Cardiac septum (tissue), 1 donor: ENCODE measurements at places on chromosomes 12 and 14. TPM values are rescaled to one million over a fixed set of nuclear protein-coding genes. Genes with fewer than 3 reads are reported as not detected.

PTGER2 gene
- total RNA-seq = 0.75 TPM

CEBPE gene
- total RNA-seq = not detected

CCDC175 gene
- total RNA-seq = not detected

GPX2 gene
- not detected for total RNA-seq

C1S gene
- 69.0 TPM for total RNA-seq

EID3 gene
- total RNA-seq = 2.1 TPM

KRAS gene
- total RNA-seq = 11.2 TPM

RNASE7 gene
- total RNA-seq = not detected

DNA sequence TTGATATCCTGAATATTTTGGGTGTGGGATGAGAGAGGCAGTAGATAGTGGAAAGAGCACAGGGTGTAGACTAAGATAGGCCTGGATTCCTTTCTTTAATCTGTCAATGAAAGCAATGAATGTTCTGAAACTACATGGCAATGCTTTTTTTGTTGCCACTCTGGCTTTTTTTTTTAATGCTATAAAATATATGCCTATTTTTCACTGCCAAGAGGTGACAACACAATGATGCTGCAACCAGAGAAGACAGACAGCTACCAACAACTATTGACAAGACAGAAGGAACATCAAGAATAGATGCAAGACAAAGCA lies 9.4 kb downstream of the ANG start:
- DNase-seq = no peak

DNA sequence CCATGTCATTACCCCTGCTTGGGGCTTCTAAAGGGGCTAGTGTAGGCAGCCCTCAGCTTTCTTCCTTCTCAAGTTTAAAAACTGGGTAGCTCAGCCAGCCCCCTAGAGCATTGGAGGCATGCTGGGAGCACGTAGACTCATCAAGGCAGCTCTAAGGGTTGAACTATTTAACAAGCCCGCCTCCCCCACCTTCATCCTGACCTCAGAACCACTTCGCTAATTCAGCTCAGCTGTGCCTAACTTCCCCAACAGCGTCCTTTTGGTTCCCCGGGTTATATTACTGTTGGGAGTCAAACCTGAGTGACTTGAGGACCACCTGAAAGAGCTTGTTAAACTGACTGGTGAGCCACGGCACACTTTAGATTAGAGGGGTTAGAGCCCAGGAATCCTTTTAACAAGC lies 30.1 kb downstream of the MAX start:
- DNase-seq = no peak

DNA sequence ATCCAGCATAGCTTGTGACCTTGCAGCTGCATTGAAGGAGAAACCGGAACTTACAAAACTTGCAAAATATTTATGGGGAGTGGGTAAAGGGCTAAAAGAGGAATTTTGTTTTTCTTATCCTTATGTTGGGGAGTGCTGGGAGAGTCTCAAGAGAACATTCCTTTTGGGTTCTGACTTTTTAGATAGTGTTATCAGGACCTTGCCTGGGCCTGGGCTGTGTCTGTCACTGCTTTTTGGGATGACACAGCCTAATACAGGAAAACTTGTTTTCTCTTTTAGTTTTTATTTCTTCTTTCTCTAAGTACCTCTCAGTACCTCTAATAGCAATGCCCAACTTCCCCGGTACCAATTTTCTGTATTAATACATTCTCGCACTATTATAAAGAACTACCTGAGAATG lies 850.6 kb downstream of the RPS29 start:
- no peak for DNase-seq

GRCh38 chr14:93536945-93537344 lies 106.2 kb downstream of the UNC79 start:
- no peak for DNase-seq

GRCh38 chr12:101925361-101925760 lies 48.0 kb downstream of the DRAM1 start:
- DNase-seq = no peak

DNA sequence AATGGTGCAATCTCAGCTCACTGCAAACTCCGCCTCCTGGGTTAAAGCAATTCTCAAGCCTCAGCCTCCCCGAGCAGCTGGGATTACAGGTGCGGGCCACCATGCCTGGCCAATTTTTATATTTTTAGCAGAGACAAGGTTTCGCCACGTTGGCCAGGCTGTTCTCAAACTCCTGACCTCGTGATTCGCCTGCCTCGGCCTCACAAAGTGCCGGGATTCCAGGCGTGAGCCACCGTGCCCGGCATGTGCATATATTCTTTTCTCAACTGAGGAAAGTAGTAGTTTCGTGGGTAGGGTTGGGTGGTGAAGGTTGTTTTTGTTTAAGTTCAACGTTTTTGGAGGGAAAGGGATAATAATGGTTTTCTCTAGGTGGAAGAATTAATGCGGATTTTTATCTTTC lies 94.2 kb upstream of the CEP83 start:
- no peak for DNase-seq

- no peak for DNase-seq
Observed at GRCh38 chr14:92473261-92473968, 40.2 kb upstream of the RIN3 start.

GRCh38 chr12:122368361-122369073 lies 54.0 kb downstream of the CLIP1 start:
- no peak for DNase-seq

- DNase-seq = no peak
Observed at GRCh38 chr14:58107947-58108552, 44.0 kb downstream of the ARMH4 start.

DNA sequence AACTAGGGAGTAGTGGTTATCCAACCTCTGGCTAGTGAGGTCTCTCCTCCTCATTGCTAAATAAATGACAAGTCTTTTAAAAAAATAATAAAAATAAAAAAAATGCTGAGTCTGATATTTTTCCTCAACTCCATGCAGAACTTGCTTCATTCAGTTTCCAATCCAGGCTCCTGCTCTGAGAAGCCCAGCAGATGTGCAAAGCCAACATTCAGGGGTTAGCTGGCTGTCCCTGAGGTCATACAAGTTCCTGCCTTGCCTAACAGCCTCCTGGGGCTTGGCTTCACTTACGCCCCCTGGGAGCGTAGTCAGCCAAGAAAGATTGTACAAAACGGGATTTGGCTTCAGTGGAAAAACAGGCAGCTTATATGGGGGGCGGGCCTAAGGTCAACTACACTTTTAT lies 23.3 kb downstream of the RTRAF start:
- DNase-seq = no peak

DNA sequence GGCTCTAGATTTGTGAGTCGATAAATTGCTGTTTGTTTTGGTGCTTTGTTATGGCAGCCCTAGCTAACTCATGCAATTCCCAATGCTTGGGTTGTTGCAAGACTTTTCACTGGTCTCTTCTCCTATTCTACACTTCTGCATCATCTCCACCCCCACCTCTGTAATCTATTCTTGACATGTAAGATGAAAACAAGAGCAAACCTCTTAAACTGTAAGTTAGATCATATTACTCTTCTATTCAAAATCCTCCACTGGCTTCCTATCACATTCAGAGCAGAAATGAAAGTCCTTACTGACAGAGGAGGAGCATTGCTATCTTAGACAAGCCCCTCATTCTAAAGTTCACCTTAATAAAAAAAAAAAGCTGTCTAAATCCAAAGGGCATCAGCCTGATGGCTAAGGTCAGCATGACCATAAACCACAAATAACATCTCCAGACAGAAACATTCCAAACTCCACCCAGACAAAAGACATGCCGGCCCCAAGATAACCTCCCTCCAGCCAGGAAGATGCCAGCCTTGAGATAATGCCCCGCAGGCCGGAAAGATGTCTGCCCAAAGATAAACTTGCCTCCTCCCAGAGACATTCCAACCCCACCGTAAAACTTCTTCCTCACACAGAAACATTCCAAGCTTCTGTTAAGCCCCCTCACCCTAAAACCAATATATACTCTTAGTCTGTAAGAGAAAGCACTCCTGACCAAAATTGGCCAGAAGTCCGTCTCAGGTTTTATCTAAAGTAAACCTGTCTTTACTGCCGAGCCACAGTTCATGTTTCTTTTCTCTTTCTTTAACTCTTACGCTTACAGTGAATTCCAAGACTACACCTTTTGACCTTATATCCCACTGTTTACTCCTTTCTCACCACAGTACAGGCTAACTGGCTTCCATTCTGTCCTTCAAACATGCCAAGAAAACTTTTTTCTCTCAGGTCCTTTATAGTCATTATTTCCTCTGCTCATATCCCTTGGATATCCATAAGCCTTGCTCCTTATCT lies 308.9 kb downstream of the KCNH5 start:
- no peak for DNase-seq

GRCh38 chr14:51849097-51849496 lies 11.3 kb upstream of the GNG2 start:
- DNase-seq = no peak

- DNase-seq = no peak
Observed at GRCh38 chr12:4091016-4091743, 182.4 kb upstream of the CCND2 start.

GRCh38 chr14:35669782-35670181 lies 135.8 kb downstream of the INSM2 start:
- no peak for DNase-seq

- DNase-seq = no peak
Observed at GRCh38 chr14:51448831-51449670, 202.7 kb upstream of the FRMD6 start.

DNA sequence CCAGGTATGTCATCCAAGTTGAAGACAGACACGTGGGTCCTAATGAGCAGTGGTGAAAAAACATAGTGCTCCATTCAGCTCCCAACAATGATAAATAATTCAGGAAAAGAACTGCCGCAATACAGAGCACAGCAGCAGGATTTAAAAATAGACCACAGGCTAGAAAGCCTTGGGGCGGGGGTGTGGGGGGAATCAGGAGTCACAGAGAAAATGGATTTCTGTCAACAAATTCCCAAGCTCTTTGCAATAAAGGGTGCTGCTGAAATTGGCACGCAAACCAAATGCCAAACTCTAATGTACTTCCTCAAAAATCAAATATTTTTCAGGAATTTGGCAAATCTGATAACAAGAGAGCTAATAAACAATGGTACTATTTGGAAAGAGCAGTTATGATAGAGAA lies 58.6 kb downstream of the R3HDM2 start:
- DNase-seq = no peak

DNA sequence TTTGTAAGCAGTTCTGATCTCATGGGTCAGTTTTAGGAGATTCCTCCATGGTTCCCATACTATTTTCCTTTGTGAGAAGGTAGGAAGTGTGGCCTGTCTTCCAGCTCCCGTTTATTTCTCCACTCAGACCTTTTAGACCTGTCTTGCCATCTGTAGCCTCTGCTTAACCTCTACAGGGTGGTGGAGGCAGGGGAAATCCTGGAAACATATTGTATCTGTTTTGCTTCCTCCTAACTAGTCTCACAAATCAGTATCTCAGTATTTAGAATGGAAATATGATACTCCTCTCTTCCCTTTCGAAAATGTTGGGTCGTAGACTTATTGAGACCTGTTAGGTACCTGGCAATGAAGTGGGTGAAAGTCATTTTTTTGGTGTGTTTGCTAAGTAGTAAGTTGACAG lies 399.4 kb upstream of the RGS6 start:
- no peak for DNase-seq

- DNase-seq = no peak
Observed at GRCh38 chr14:104404922-104405321, 174.6 kb upstream of the C14orf180 start.

DNA sequence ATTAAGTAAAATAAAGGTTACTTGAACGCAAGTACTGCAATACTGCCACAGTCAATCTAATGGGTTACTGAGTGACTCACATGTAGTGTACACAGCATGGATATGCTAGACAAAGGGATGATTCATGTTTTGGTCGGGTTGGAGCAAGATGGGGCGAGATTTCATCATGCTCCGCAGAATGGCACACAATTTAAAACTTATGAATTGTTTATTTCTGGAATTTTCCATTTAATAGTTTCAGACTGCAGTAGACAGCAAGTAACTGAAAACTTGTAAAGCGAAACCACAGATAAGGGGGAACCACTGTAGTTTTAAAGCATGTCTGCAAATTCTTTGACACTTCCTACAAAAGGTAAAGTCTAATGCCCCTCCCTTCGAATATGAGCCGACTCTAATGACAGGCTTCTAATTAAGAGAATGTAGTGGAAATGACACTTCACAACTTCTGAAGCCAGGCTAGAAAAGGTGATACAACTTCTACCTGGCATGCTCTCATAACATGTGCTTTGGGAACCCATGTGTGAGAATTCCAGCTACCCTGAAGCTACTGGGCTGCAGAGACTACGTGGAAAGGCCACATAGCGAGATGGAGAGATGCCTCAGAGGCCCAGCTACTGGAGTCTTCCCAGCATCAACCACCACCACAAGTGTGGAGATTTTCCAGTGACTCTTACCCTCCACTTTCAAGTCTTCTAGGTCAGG lies 13.9 kb upstream of the TCP11L2 start:
- DNase-seq = no peak

DNA sequence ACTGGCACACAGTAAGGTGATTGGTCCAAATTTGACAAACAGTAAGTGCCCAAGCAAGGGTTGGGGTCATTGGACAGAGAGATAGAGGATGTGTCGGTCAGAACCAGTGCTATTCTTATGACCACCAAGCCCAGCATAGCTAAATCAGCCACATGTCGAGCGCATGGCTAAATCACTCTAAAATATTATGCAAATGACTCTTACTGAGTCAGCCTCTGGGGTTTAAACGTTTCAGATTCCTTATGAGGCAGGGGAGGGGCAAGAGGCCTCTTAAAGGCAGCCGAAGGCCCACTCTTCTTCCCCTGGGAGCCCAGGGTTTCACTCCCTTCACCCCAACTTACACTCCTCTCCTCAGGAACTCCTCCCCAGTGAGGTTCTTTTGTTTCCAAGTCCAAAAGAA lies 603 bp upstream of the ENDOU start:
- no peak for DNase-seq

GRCh38 chr12:31318657-31319269 lies 7.2 kb downstream of the SINHCAF start:
- DNase-seq = no peak

DNA sequence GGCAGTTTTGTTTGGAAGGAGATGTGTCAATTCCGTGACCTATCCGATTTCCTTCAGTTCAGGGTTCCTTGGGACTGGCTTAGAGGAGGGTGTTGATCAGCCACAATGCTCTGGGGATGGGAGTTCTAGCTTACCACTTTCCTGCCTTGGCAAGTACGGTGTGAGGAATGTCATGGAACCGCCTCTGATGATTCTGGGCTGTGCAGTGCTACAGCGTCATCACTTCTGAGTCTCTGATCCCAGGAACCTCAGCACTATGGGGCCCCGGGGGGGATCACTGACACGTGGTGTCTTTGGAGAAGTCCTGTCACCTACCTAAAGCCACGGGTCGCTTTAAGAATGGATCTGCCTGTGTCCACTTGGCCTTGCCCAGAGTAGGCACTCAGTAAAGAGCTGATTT lies 271.5 kb upstream of the FKBP4 start:
- no peak for DNase-seq

GRCh38 chr14:77593501-77593961 lies 22.9 kb downstream of the SPTLC2 start:
- no peak for DNase-seq

- DNase-seq = no peak
Observed at GRCh38 chr12:113425960-113426453, 3.8 kb downstream of the SDSL start.

GRCh38 chr12:26630546-26631027 lies 202.4 kb downstream of the ITPR2 start:
- no peak for DNase-seq

GRCh38 chr14:61524936-61525292 lies 170.4 kb upstream of the HIF1A start:
- DNase-seq = no peak

GRCh38 chr14:72802588-72802946 lies 91.3 kb downstream of the DPF3 start:
- no peak for DNase-seq

- DNase-seq = peak; percentile 84
Observed at GRCh38 chr14:95561001-95561412, 26.2 kb downstream of the GLRX5 start.
